ENCODE measurements at places on chromosomes 6 and 20.

DNA sequence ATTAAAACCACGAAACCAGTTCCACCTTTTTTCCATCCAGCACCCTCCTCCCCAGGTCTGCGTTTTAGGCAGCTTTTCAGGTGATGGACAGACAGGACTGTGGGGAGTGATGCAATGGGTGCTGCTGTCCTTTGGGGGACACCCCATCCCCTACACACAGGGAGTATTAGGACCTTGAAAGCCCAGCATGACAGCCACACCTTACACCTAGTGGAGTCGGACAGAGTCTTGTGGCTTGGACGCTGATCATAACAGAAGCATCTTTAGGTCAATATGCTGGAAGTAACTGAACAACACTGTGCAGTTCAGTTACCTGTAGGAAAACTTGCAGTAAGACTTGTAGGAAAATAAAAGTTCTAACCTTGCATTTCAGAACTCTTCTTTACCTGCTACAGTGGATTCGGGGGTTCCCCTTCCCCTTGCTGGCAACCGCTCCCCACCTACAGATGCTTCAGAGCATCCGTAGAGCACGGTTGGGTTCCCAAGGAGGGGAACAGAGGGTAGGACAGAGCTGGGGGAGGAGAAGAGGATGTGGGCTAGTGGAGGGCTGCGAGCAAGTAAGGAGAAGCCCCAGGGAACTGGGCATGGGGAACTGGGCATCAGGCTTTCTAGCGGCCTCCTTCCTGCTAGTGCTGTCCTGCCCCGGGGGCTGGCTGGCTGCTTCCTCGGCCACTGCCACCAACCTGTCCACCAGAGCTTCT is 31.7 kb downstream of the PLEKHG1 start:
- no peak for DNase-seq

- no peak for DNase-seq
Observed at GRCh38 chr20:50862546-50862945, 67.7 kb downstream of the BCAS4 start.

GRCh38 chr20:17875981-17876385 is 92.6 kb downstream of the SNX5 start:
- no peak for DNase-seq

- DNase-seq, result no peak
Observed at GRCh38 chr6:35445691-35446090, 6.4 kb upstream of the FANCE start.

- DNase-seq, result no peak
Observed at GRCh38 chr6:166848979-166849748, 107.2 kb downstream of the RNASET2 start.

DNA sequence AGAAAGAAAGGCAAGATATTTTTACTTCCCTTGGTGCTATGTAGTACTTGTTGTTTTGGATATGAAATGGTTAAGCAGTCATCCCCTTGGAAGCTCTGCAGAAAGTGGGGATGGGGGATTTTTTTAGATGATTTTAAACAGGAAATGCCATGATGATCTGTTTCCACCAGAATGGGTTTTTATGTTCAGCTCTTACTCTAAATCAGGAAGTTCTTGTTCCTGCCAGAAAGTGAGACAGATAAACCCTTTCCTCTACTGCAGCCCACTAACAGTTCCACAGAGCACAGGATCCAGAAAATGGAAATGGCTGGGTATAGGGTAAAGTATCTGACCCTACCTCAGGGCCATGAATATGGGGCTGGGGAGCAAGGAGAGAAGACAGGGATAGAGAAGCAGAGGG is 32.1 kb upstream of the PPP1R3G start:
- no peak for DNase-seq

DNA sequence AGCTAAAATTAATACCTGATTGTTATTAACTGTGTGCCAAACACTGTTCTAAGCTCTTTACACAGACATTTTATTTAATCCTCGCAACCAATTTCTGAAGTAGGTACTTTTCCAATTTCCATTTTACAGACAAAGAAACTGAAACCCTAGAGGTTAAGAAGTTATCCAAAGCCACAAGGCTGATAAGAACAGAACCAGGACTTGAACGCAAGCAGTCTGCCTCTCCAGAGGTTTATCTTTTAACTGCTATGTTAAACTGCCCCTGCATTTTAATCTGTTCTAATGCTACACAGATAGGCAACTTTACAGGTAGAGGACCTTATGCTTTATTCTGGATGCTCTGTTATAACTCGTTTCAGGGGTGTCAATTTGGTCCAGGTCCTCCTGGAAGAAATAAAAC is 118.2 kb downstream of the SLC16A10 start:
- DNase-seq, result no peak

- DNase-seq, result no peak
Observed at GRCh38 chr6:131849799-131850198, 42.0 kb downstream of the ENPP1 start.

- no peak for DNase-seq
Observed at GRCh38 chr6:90656325-90656724, 69.5 kb upstream of the MAP3K7 start.

- no peak for DNase-seq
Observed at GRCh38 chr6:143150281-143150680, 89.6 kb downstream of the AIG1 start.

- DNase-seq, result no peak
Observed at GRCh38 chr20:53792946-53793536, 199.4 kb upstream of the ZNF217 start.

- no peak for DNase-seq
Observed at GRCh38 chr6:46407776-46408530, 83.3 kb downstream of the RCAN2 start.

- no peak for DNase-seq
Observed at GRCh38 chr6:10341605-10342004, 73.3 kb downstream of the TFAP2A start.

DNA sequence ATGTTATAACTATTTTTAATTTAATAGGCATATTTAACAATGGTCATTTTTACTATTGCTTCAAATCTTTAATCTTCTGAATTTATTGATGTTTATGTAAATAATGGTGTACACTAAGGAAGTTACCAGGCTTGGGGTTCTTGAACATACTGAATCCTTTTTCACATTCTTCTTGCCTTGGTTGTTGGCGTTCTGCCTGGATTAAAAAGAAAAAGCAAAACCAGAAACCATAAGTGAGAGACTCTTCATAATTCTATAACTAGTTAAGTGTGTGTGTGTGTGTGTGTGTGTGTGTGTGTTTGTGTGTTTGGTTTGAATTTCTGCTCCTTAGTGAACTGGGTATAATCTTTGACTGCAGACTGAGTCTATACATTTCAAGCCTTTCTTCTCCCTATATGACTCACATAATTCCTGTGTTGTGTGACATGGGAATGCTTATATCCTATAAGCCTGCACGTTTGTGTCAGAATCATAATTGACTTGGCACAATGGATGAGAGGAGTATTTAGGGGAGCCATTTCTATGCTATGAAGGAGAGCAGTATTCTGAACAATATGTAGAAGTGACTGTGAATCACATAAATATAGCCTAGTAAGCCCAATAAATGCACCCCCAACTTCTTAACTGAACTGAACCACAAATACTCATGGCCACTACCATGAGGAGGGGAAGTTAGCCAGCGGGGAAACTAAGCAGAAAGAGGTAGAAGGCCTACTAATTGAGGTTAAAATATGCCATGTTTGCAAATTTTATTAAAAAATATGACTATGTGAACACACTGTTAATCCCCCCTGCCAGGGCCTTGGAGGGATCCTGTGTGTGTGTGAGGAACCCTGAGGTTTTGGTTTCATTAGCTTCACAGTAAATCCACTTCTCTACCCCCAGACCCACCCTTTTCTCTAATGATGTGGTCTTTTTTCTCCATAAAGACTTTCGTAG is 425.5 kb downstream of the BCKDHB start:
- DNase-seq, result no peak

DNA sequence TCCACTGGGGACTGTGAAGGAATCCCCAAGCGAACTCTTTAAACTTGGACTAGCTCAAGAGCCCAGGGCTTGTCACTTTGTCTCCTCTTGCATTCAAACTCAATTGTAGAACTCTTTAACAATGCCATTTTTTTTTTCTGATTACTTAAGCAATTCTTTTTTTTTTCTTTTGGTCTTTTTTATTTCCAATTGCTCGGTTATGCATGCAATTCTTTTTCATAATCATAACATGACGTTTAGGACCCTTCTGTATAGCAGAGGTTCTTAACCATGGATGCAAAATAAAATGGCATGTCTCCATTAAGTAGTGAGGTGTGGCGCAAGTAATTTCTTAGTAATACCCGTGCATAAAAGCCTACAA is 466 bp upstream of the BFSP1 start:
- DNase-seq, result no peak

- DNase-seq, result no peak
Observed at GRCh38 chr6:128129679-128130078, 228.8 kb upstream of the THEMIS start.

GRCh38 chr20:17570347-17571152 is 675 bp downstream of the DSTN start:
- no peak for DNase-seq

- DNase-seq, result no peak
Observed at GRCh38 chr6:29826271-29826670, 1.4 kb upstream of the HLA-G start.

DNA sequence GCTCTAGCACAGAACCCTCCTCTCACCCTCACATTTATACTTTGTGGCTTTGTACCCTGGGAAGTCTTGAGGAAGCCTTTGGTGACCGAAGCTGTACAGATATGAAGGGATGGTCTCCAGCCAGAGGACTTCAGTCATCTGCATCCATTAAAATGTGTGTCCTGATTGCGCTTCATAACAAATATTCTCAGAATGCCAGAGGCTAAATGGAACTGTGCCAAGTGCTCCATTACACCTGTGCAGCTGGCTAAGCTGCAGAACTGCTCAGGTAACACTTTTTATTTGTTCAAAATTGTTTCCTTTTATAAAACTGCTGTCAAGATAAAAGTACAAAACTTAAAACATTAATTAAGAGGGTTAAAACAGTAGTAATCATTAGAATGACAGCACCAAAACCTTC is 22.3 kb downstream of the TPBG start:
- no peak for DNase-seq

GRCh38 chr6:100078509-100078908 is 84.5 kb upstream of the MCHR2 start:
- no peak for DNase-seq

GRCh38 chr6:78583079-78583478 is 284.3 kb upstream of the IRAK1BP1 start:
- DNase-seq, result no peak

DNA sequence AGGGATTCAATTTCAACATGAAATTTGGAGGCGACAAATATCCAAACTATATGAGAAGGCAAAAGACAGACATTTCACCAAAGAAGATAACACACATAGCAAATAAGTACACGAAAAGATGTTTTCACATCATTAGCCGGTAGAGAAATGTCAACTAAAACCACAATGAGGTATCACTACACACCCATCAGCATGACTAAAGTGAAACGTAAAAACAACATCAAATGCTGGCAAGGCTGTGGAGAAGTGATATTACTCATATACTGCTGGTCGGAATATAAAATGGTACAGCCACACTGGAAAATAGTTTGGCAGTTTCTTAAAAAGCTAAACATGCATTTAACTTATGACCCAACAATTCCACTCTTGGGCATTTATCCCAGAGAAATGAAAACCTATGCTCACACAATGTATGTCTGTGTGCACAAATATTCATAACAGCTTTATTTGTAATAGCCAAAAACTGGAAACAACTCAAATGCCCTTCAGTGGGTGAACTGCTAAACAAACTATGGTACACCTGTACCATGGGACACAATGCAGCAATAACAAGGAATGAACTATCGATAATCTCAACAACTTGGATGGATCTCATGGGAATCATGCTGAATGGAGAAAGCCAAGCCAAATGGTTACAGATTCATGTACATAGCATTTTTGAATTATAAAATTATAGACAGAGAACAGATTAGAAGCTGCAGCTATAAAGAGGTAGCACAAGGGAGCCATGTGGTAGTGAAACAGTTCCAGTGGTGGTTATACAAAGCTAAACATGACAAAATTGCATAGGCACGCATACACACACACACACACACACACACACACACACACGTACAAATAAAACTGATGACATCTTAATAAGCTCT is 8.6 kb downstream of the ADAT2 start:
- DNase-seq, result no peak

DNA sequence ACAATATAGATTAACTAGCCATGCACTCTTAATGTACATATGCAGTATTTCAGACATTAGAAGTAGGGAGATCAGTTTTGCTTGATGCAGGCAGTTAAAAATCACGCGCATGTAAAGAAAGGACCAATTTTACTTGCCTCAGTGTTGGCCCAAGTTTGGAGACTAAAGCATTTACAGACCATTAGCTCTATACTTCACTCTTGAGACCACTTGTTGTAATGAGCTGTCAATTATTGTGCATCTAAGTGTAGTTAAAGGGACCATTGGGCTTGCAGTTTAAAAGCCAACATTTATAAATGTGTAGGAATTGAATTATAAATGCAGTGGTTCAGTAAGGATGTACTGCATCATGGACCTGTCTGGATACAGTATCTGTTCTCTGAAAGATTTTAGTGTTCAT is 53.7 kb downstream of the PLCB4 start:
- DNase-seq, result no peak

- no peak for DNase-seq
Observed at GRCh38 chr20:45469336-45470261, at the start of gene WFDC2. Gene WFDC2 (plus strand): TSS chr20:45469753. CDS start chr20:45469782, 29 bp downstream.

- DNase-seq, result no peak
Observed at GRCh38 chr6:115932481-115932880, 128.2 kb downstream of the FRK start.
